ENCODE measurements at places on chromosomes 7 and 10. TPM values are rescaled to one million over a fixed set of nuclear protein-coding genes. Genes with fewer than 3 reads are reported as not detected.

DNA sequence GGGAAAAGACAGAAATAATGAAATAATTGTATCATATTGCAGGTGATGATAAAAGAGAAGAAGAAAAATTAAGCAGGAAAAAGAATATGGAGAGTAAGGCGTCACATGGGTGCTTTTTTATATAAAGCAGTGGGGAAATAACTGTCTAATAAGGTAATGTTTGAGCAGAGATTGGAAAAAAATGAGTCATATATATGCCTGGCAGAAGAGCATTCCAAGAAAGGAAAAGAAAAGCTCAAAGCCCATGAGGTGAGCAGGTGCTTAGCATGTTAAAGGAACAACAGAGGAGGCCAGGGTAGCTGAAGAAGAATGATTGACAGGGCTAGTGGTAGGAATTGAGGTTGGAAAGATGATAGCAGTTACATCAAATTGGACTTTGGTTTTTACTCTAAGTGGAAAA, 739.5 kb downstream of the SORCS1 start:
- DNase-seq, result no peak

- no peak for DNase-seq
Measured at GRCh38 chr7:78716876-78717275, 736.6 kb downstream of the MAGI2 start.

- DNase-seq, result no peak
Measured at GRCh38 chr7:92634205-92634604, 44.0 kb upstream of the FAM133B start.

DNA sequence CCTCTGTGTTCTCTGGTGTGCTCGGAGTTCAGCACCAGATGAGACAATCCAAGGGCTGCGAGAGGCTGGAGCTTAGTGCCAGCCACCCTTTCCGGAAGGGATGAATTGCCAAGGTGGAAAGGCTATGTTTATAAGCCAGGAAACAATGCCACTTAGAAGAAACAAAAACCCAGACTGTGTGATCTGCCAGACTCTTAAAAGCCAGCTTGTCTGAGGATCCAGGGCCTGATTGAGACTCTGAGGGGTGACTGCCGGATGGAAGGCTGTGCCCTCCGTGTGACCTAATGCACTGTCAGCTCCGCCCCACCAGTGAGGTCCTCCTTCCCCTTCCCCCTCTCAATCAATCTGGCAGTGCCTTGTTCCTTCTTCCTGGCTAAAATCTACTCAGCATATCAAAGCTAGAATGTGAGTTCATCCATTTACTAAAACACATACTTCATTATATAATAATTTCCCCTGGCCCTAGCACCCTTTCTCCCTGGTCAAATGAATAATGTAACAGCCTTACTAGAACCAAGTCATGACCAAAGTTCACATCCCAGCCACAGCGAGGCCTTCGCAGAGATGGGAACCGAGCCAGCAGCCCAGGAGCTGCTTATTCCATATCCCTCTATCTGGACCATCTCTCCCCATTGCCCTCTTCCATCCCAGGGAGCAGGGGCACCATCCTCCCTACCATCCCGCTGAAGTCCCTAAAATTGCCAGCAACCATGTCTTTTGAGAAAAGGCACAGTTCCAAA, 25.5 kb downstream of the FAM107B start:
- no peak for DNase-seq

GRCh38 chr7:139479620-139480019, 3.9 kb downstream of the KLRG2 start:
- no peak for DNase-seq

- DNase-seq, result no peak
Measured at GRCh38 chr10:71735709-71736569, 16.4 kb upstream of the C10orf105 start.

DNA sequence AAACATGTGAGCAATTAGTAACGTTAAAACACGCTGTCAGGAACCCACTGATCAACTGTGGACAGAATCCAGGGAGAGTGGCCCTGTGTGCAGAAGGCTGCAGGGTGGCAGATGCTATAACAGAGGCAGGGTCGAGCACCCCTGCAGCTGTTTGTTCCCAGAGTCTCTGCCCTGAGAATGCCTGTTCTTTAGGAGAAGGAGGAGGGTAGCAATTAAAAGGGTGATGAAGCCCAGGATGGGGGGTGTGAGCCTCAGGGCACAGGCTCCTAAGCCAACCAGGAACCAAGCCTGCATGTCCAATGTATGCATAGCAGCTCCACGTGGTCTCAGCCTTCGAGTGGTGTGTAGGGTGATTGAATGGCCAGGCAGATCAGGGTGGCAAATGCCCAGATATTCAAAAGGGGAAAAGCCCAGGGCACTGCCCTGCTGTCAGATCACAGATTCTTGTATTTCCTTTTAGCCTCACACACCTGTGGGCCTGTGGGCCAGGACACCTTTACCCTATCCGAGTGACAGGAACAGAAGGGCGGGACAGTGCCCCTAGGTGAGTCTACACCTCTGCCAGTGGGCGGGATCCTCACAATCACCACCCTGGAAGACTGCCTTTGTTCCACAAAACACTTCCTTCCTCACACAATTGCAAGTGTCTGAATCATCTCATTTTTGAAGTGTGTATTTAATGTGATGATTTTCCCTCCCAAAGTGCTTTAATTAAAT, 7.3 kb downstream of the WDFY4 start:
- DNase-seq, result no peak

DNA sequence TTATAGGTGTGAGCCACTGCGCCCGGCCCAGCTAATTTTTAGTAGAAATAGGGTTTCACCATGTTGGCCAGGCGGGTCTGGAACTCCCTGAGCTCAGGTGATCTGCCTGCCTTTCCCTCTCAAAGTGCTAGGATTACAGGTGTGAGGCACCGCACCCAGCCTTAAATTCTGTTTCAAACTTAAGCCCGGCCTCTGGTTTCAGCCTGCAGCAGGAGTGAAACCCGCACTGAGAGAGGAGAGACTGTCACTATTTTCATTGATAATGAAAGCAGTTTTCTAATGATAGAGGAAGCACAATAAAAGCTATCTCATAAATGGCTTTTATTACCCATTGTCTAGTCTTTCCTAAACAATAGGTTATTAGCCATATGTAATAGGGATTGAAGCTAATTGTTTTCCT, 415.5 kb downstream of the GALNT17 start:
- DNase-seq, result no peak

DNA sequence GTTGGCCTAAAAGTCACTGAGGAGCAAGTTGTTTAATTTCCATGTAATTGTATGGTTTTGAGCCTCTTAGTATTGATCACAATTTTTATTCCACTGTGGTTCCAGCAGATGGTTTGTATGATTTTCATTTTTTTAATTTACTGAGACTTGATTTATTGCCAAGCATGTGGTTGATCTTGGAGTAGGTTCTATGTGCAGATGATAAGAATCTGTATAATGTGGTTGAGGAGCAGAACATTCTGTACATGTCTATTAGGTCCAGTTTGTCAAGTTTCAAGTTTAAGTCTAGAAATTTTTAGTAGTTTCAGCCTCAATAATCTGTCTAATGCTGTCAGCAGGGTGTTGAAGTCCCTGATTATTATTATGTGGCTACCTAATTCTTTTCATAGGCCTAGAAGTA, 22.7 kb upstream of the ZWINT start:
- no peak for DNase-seq

GRCh38 chr7:68250143-68250542, 1253.5 kb downstream of the TYW1 start:
- no peak for DNase-seq

DNA sequence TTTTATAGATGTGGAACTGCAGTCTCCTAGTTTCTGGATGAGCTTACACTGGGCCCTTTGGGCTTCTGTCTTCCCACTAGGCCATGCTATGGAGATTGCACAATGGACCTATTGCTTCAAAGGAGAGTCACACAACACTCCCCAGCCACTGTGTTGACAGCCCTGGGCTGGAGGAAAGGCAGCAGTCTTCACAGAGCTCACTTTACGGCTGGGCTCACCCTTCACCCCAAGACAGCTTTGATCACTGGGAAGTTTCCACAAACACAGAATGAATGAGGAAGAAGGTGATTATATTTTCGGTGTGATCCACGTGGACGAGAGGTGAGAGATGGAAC, 92.7 kb upstream of the GDF10 start:
- DNase-seq, result no peak

DNA sequence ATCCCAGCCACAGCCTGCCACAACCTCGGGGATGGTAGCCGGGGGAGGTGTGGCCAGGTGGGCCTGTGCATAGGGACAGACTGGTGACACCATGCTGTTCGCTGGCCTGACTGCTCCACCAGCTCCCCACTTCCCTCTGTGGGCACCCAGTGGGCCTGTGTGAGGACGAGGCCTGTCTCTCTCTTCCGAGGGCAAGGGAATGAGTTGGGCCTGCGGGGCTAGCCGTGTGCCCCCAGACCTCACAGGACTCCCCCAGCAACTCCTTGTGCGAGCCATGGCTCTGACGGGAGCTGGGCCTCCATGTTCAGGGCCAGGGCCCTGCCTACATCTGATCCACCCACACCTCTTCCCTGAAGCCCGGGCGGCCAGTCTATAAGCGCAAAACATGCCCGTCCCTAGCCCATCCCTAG, 40.5 kb downstream of the PWWP2B start:
- DNase-seq, result no peak

DNA sequence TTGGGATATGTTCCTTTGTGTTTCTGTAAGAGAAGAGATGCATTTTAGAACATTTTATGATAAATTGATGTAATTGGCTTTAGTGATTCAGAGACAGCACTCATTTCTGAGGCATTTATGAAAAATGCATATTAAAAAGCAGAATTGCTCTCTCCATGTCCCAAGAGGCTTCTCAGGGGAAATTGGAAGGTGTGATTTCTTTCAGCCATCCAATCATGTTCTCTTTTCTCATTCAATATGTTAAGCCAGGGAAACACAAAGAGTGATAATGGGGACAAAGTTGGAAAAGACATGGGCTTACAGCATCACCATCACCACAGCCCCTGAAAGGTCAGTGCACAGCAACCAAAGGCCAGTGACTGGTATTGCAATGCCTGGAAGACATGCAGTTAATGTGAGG, 129.9 kb upstream of the COL1A2 start:
- no peak for DNase-seq

DNA sequence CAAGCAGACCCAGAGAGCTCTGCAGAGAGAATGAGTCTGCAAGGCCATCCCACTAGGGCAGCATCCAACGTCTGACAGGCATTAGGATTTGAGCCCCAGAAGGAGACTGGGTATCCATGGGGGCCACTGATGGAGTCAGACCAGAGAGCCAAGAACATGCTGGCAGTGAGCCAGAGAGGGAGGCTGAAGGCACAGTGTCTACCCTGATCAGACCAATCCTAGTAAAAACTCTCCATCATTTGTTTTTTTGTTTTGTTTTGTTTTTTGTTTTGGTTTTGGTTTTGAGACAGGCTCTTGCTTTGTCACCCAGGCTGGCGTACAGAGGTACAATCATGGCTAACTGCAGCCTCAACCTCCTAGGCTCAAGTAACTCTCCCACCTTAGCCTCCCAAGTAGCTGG, 133.1 kb upstream of the LYZL2 start:
- DNase-seq, result no peak

DNA sequence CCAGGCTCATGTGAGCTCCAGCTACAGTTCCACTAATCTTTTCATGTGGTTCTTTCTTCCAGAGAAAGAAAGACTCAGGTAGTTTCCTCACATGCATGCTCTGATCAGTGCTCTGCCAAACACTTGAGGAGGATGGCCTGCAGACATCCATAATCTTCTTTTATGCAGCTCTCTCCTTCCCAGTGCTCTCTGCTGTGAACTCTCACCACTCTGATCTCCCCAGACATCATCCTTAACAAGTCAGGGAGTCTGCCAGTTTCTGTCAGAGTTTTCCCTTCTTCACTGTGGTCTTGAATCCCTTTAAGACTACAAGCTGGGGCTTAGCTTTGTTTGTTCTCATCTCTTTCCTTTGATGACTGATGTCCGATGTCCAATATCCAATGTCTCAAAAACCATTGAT, 203.4 kb upstream of the PRKCQ start:
- no peak for DNase-seq

- no peak for DNase-seq
Measured at GRCh38 chr7:127437837-127438236, 45.3 kb upstream of the ZNF800 start.

DNA sequence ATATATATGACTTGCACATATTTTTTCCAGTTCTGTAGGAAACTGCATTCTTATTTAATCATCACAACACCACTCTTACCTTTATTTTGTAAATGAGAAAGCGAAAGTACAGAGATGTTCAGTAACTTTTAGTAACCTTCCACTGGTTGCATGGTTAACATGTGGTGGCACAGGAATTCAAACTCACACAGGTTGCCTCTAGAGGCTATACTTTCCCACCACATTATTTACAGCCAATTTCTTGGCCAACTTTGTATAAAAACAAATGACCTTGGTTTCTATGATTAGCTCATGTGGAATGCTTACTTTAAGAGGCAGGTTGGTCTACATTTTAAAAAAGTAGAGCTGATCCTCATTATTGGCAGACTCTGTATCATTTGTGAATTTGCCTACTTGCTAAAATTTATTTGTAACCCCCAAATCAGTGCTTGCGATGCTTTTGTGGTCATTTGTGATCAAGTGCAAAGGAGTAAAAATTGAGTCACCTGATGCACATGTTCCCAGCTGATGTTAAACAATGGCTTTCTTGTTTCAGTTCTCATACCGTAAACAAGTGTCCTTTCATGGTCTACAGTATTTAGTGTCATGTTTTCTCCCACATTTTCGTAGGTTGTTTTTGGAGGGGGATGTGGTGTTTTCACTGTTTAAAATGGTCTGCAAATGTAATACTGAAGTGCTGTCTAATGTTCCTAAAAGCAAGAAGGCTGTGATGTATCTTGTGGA, 14.8 kb downstream of the BBS9 start:
- DNase-seq, result no peak

Gene STEAP4
- total RNA-seq, result 94.1 TPM

Gene ATP6V0A4
- total RNA-seq, result not detected

Gene PRSS37
- not detected for total RNA-seq

Gene KIAA1217
- total RNA-seq, result 74.8 TPM

Gene PIK3AP1
- total RNA-seq, result 17.7 TPM

Gene TMEM213
- not detected for total RNA-seq

Gene SNCG
- total RNA-seq, result 265 TPM

Gene PHKG1
- 2.8 TPM for total RNA-seq

Gene GIMAP5
- total RNA-seq, result 26.6 TPM

Gene MMP21
- 0.29 TPM for total RNA-seq

Gene NME8
- total RNA-seq, result 0.45 TPM

Gene PRSS1
- 5.0 TPM for total RNA-seq

Gene NANOS1
- 54.3 TPM for total RNA-seq

Gene C10orf95
- total RNA-seq, result 0.22 TPM

Gene GPR26
- total RNA-seq, result not detected

Measured in mesenteric fat pad (tissue), 1 donor.